ENCODE measurements at places on chromosomes 7 and 10.
A peak's percentile ranks its signal among the peaks of the same experiment; 100 is the strongest.

DNA sequence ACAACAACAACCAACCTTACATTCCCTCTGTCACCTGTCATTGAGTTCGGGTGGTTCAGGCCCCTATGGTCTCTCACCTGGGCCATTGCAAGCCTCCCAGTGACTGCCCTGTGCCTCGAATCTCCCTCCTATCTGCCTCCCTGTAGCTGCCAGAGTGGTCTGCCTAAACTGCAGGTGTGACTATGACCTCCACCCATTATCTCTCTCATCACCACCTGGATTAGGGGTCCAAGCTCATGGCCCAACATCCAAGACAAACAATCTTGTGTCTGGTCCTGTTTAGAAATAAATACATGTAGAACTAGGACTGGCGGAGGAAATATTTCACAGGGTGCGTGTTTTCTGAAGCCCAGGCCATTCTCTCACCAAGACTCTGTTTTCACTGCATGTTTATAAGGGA lies 146.6 kb downstream of the HERPUD2 start:
- DNase-seq, result no peak

DNA sequence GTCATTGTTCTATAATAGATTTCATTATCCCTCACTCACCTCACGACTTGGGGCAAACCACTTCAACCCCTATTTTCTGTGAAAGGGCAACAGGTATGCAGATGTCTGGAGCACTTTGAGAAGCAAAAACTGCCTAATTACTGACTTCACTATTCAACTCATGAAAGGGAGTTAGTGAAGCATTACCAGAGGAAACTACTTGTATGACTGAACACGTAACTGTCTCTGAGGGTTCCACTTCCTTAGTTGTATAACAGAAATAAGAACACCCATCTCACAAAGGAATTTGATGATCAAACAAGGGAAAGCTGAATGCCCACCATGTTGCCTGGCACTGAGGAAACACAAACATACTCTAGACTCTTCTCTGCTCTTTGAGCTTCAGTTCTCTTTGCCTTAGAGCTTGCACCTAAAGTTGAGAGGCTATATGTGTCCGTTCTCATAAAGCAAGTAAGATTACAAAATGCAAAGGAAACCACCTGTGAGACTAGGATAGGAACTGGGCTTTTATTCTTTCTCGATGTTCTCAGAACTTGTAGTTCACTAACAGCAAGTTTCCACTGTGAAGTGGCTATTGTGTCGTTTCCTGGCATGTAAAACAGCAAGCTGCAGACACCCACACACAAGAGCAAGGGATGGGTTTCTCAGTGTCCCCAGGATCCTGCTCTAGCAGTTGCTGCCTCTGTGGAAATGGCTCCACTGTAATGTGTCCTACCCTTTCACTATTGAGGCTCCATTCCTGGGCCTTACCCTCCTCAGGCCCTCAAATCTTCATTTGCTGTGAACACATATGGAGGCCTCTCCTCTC lies 2.6 kb downstream of the TMEM243 start:
- DNase-seq, result no peak

GRCh38 chr10:99374972-99375371 lies 45.8 kb downstream of the CNNM1 start:
- no peak for DNase-seq

GRCh38 chr7:112533591-112533990 lies 52.8 kb downstream of the LSMEM1 start:
- no peak for DNase-seq

- no peak for DNase-seq
Observed at GRCh38 chr7:158309868-158310763, 277.5 kb downstream of the PTPRN2 start.

GRCh38 chr7:128948976-128949760 lies 11.4 kb downstream of the IRF5 start:
- DNase-seq, result no peak

DNA sequence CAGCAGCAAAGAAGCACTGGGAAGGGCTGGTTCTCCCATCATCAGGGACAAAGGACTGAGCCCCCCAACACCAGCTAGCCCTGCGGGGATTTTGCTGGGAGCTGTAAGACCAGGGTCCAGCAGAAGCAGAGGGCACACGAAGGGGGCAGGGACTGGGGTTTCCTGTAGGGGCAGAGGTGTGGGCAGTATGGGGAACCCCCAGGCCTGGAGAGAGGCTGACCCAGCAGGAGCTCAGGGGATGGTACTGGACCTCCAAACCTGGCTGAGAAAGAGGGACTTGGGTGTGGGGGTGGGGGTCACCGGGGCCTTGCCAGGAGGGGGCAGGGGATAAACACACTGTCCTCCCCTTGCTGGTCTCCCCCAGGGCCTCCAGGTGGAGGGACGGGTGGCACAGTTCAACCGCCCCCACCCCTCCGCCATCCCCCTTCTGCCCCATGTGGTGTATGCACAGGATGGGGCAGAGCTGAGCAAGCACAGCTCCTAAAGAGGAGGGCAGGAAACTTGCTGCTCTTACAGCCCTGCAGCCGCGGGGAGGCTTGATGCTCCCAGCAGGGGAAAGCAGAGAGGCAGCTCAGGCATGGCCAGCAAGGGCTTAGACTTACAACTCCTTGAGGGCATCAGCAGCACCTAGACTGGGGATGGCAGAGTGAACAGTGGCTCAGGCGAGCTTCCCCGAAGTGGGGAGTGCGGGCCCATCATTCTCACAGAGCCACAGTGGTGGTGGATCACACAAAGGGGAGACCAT lies 12.4 kb upstream of the RET start:
- peak; percentile 44 for DNase-seq

DNA sequence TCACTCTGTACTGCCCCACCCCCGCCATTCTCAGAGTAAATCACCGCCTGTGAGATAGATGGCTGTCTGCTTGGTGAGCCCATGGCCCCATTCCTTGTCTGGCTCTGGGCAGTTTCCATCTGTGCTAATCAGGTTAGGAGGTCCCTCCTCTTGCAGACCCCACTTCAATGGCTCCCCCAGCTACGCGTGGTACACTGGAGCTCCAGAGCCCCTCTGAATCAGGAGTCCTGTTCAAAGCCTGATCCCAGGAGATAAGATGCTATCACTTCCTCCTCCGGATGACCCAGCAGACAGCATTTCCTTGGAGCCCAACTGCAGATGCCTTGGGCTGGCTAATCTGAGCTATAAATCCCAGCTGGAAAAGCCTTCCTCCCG lies 122.3 kb downstream of the SH3PXD2A start:
- DNase-seq, result no peak

DNA sequence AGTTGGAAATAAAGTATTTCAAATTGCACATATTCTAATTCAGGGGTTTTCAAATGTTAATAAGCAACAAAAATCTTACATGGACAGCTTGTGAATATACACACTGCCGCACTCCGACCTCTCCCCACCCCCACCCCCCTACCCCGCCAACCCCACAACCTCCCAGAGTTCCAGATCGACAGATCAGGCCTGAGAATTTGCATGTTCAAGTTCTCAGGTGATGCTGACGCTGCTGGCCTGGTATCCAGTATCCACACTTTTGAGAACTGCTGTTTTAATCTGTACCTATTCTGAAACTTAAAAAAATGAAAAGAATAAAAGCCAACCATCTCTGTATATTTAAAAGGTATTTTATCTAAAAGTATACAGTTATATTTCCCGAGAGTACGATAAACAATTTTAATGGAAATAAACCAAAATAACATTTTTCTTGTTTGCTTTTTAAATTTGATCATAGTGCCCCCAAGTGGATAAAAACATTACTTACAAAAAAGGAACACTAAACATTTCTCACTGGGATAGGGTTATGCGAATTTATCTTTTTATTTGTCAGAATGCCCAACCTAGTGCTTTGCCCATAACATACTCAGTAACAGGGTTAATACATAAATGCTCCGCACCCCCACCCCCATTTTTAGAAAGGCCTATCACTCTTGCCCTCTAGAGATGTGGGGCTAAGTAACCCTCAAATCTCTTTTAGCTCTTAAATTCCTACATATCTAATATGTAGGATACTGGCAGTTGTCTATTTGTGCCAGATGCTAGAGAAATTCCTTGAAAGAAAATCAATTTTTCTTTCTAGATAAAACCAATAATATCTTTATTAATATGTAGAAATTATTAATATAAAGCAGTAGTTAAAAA lies 166.3 kb downstream of the RNF133 start:
- DNase-seq, result peak; percentile 29

DNA sequence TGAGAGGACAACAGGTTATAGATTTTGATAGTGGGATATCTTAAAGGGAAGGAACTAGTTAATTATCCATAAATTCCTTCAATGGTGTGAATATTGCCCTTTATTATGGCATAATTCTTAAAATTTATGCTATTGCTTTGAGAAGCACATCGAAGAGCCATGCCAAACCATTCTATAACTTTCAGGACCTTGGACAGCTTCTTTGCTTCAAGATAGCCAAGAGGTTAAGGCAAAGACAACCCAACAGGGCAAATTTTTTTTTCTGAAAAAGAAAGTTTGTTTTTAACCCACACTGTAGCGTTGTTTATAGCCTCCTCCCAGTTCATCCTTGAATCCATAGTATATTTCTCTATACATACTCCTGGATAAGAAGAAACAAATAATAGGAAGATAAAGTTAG lies 103.2 kb downstream of the NRG3 start:
- DNase-seq, result peak; percentile 53

- no peak for DNase-seq
Observed at GRCh38 chr7:84697506-84697905, 489.4 kb downstream of the SEMA3D start.

GRCh38 chr10:82091413-82091812 lies 216.4 kb downstream of the NRG3 start:
- DNase-seq, result no peak

GRCh38 chr10:22329150-22329549 lies 8.3 kb downstream of the BMI1 start:
- DNase-seq, result no peak

- no peak for DNase-seq
Observed at GRCh38 chr10:78146200-78146599, 112.5 kb downstream of the RPS24 start.

DNA sequence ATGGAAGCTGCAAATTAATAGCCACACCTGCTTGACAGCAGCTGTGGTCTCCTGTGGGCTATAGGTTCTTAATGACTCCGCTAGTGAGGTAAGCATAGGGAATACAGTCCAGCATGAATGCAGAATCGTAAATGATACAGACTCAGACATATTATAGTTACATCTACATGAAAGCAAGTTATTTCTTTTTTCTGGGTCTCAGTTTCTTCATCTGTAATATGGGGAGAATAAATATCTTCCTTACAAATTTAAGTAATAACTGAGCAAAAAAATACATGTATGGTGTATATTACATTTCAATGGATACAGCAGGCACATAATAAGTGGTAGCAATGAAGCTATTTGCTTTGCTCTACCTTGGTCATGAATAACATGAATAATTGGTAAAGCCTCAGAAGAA lies 245.9 kb upstream of the RHOBTB1 start:
- no peak for DNase-seq

- DNase-seq, result no peak
Observed at GRCh38 chr7:106346678-106347217, 62.0 kb upstream of the NAMPT start.

DNA sequence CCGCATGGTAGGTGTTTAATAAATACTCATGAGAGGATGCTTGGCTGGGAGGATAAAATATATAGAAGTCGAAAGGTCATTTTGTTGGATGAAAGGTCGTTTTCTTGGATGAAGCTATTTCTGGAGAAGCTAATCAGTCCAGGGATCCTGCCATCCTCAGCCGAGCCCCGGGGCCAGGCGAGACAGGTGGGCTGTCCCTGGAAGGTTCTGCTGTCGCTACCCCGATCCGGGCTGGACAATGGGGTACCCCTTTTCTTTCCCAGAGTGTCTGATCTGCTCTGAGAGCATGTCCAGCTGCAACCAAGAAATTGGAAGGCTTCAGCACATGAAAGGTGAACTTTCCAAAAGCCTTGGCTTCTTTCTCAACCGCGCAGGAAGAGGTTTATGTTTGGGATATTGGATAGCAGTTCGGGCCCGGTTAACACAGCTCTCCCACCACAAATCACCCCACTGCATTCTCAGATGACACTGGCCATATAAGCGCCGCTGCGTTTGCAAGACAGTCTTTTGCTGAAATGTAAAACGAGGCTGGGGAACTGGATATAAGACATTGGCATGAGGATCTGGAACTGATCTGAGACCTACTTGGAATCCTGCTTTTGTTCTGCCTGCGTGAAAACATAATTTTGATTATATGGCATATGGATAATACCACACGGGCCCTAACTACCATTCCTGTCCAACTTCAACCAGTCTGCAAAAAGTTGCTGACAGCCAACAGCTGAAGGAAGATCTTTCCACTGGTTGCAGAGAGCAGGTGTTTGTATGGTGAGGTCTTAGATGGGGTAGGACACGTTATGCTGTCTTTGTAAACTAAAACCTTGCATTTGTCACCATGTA lies 31.2 kb upstream of the MSRB2 start:
- no peak for DNase-seq

DNA sequence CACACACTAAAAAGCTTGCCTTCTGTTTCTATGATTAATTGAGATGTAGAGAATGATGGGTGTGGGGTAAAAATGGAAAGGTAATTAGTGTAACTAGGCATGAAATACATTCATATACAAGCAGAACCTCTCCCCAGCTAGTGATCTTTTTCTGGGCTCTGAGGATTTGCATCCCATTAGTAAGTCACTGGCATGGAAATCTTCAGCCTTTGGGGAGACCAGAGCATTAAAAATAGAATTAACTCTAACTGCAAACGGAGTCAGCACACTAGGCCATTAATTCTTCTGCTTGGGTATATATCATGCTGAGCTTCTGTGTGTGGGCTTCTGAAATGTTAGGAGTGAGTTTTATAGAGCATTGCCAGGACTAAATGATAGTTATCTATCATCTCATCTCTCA lies 128.9 kb downstream of the HDAC9 start:
- no peak for DNase-seq

DNA sequence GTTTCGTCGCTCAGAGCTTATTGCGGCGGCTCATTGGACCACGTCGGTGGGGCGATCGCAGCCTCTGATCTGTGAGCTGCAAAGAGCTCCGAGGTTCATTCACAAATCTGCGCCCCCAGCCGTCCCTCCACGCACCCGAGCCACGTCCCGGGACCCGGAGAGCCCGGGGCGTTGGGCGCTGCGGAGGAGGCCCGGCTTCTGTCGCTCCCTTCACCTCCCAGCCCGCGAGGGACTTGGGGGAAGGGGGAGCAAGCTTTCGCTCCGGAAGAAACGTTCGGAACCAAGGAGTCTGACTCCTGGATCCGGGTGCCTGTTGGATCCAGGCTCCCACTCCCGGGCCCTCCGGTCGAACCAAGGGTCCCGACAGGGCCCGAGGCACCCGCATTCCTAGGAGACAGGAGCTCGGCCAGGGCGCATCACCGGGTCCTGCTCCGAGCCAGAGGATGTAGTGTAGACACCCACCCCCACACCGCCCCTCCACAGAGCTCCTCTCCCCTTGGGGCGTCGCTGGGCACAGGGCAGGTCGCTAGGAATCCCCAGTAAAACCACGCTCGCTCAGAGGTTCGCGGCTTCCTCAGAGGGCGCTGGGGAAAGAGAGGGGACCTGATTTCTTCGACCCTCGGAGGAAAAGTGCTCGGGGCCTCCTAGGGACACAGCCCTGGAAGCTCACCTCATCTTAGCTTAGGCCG lies 7.9 kb upstream of the EN2 start:
- no peak for DNase-seq

DNA sequence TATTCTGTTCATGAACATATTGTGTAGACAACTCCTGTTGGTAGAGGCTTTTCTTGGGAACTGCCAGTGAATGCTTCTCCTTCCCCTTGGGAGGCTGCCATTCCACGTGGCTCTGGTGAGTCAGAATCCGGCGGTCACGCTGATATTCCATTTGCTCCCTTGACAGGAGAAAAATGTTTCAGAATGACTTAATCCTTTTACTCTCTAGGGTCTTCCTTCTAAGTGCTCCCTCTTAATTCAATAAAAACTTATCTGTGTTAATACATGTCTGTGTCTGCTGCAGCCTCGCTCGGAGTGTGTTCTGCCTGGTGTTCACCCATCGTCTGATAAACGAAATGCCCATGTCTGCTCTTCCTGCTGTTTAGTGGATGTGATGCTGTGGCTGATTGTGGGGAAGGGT lies 278.6 kb downstream of the ARHGAP12 start:
- DNase-seq, result no peak
